ENCODE measurements at places on chromosomes 1 and 21. TPM values are rescaled to one million over a fixed set of nuclear protein-coding genes. Genes with fewer than 3 reads are reported as not detected.

FAM43B gene
- not detected for total RNA-seq

TTLL7 gene
- 15.9 TPM for total RNA-seq

DCST1 gene
- total RNA-seq = not detected

TTLL10 gene
- total RNA-seq = not detected
